ENCODE measurements at places on chromosomes 2 and 18.

DNA sequence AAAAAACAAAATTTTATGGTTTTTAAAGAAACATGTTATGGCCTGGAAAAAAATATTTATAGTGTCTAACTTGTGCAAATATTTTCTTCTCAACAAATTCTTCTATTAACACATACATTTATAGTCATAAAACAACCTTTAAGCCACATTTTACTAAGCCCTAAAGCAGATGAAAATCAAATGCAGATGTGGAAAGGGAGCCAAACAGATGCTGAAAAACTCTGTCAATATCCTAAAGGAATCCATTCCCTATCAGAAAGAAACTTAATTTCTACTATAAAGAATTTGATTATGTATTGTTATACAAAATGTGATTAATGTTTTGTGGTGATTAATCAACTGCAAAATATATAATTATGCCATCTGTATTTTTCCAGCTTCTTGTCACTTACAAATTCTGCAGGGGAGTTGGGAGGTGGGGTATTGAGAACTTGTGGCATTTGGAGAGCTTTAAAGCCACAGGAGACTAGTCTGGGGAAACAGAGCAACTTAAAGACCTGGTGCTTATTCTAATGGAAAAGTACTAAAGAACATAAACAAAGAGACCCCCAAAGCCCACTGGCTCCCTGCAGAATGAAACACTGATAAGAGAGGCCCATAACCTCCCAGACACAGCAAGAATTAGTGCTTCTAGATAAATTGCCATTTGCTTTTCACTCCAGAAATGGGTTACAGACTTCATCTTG lies 1721.0 kb upstream of the PIK3C3 start:
- DNase-seq = no peak

DNA sequence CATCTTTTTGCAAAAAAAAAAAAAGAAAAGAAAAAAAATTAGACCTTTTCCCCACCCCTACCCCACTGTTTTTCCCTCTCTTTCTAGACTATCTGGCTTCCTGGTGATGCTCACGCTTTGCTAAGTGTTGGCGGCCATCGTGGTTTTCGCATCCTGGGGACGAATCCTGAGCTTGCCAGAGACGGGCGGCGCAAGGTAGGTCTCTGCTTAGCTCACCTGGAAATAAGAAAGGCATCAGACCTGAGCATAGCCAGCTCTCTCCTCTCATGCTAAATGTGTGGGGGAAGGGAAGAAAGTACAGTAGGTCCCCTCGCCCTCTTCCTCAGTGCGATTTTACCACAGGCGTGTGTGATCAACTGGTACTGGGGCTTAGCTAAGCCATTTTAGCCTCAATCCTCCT lies 90.5 kb downstream of the KLHL29 start:
- DNase-seq = no peak

DNA sequence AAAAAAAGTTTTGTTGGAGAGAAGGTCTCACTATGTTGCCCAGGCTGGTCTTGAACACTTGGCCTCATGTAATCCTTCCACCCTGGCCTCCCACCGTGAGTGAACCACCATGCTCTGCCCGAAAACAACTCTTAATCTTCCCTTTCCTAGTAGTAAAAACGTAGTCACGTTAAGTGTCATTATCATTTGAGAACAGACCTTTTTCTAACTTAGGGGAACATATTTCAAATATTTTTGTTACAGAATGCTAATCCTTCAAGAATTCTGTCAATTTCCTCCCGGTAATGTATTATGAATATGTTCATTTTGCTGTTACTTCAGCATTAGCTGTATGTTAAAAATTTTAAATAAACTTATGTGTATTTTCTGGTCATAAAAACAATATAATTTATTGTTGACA lies 49.7 kb downstream of the MTA3 start:
- no peak for DNase-seq

DNA sequence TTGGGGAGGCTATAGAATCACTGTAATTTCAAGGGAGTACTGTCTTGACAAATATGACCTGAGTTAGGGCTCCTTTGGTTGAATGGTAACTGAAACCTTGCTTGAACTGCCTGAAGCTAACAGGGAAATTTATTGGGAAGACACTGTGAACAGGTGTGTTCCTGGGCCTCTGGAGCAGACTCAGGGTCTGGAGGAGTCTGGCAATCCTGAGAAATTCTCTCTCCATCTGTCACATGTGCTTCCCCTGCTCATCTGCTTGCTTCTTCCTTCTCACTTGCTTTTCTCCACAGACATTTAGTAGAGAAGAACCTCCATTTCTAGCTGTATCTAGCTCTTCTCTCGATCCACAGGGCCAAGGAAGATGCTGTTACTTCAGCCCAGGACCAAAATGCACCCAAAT lies 476.5 kb downstream of the LRP1B start:
- DNase-seq = no peak

GRCh38 chr18:63267975-63268721 lies 51.4 kb downstream of the BCL2 start:
- DNase-seq = no peak

GRCh38 chr2:41000906-41001305 lies 549.0 kb upstream of the SLC8A1 start:
- peak; percentile 89 for DNase-seq

DNA sequence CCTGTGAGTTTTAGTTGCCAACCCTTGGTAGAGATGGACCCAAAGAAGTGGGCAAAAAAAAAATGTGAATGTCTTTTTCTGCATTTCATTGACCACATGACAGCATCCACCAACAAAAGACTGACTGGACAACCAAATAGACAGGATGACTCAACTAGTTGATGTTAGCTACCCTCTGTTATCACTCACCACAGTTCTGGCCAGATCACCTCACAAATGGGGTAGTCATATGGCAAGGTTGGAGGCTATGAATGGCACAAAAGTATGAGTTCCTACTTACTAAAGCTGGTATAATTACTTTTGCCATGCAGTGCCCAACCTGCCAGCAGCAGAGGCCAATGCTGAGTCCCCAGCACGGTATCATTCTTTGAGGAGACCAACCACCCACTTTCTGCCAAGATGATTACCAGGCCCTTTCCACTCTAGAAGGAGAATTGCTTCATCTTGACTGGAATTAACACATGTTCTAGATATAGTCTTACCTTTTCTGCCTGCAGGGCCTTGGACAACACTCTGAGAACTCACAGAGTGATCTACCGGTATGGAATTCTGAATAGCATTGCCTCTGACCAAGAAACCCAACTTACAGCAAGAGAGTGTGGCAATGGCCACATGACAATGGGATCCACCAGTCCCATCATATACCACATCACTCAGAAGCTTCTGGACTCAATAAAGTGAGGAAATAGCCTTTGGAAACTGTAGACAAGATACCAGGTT lies 20.1 kb upstream of the TCF7L1 start:
- DNase-seq = no peak
